ENCODE measurements at places on chromosomes 13 and 19. TPM values are rescaled to one million over a fixed set of nuclear protein-coding genes. Genes with fewer than 3 reads are reported as not detected.

The SLC7A10 gene
- total RNA-seq, result not detected

The ZSCAN22 gene
- total RNA-seq, result 5.4 TPM

The GRK1 gene
- 0.24 TPM for total RNA-seq

The CLEC11A gene
- 5.9 TPM for total RNA-seq

The ZNF724 gene
- 19.9 TPM for total RNA-seq

- peaks cover 9% of the 10 kb centered on the region for H3K27me3 ChIP-seq
- no peak for DNase-seq
- no peaks in the 10 kb centered on the region for H3K36me3 ChIP-seq
- no peaks in the 10 kb centered on the region for H3K4me1 ChIP-seq
- H3K27ac ChIP-seq, result no peak overlapping the region
- H3K4me3 ChIP-seq, result no peak overlapping the region
Observed at GRCh38 chr19:8641908-8642547, 11.6 kb downstream of the NFILZ start.

DNA sequence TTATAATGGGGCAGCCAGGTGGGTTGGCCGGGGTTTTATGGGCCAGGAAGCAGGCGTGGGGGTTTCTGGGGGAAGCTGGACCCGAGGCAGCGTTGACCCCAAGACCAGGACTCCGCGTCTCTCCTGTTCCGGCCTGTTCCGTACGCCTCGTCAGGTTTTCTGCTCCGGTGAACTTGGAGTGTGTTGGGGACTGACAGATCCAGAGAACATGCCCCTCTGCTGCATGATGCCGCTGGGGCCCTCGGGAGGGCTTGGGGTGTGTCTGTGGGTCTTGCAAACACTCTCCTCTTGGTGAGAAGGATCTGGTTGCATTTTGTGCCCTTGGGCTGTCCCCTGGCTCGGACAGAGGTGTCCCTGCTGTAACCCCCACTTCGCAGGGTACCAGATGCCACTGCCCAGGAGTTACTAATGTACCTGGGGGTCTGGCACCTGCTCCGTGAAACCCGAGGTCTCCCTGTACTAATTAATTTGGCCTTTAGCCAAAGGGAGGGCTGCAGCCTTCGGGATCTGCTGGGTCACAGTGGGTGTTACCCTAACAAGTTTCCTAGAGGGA lies 15.6 kb downstream of the KDM4B start:
- H3K4me3 ChIP-seq, result no peak overlapping the region
- no peak for DNase-seq
- H3K27me3 ChIP-seq, result no peaks in the 10 kb centered on the region
- peaks cover 36% of the 10 kb centered on the region for H3K4me1 ChIP-seq
- H3K27ac ChIP-seq, result no peak overlapping the region

DNA sequence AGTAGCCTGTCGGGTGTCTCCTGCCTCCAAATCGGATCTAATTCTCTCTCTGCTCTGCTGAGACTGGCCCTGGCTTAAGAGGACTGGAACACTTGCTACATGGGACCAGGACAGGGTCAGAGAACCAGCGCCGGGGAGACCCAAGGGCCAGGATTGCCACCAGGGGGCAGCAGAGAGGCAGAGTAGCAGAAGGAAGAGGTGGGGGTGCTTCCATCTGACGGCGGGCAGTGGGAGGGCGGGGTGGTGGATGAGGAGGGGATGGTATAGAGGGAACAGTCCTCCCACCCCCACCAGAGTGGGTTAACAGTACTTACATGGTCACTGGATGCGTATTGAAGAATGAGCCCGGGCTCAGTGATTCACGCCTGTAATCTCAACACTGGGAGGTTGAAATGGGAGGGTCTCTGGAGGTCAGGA lies 11.9 kb downstream of the SELENOW start:
- peaks cover 6% of the 10 kb centered on the region for H3K4me1 ChIP-seq
- H3K36me3 ChIP-seq, result peaks cover 4% of the 10 kb centered on the region
- DNase-seq, result peak; percentile 82
- H3K27ac ChIP-seq, result no peak overlapping the region
- H3K27me3 ChIP-seq, result no peaks in the 10 kb centered on the region

DNA sequence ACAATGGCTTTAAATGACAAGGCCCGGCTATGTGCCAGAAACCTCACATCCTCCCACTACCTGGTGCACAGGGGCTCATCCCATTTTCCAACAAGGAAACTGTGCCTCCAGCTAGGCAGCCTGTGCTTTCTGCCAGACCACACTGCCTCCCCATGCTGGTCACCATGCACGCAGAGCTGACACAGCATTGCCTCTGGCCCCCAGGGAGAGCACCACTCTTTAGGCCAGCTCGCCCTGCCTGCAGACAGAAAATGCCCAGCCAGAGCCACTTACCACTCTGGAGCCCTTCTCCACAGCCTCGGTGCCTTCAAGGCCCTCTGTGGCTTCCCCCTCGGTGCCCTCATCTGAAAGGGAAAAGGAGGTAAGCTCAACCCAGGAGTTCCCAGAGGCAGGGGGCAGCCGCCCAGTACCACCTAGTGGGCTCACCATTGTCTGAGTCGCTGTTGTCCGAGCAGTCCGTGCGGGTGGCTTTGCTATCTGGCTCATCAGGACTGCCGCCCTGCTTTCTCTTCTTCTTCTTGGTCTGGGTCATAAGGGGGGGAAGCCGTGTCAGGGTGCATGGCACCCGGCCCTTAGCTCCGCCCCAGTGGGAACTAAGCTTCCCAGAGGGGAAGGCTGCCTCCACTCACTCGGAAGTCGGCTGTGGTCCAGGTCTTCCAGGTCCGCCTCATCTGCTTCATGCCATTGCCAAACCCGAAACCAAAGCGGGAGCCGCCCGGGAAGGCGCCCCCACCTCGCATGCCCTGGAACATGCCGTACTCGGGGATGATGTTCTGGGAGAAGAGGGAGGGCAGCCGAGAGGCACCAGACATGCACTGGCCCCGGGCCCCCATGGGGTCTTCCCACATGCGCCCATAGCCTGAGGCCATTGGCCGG lies 18.0 kb downstream of the AKAP8L start:
- H3K27ac ChIP-seq, result no peak overlapping the region
- H3K27me3 ChIP-seq, result no peaks in the 10 kb centered on the region
- peaks cover 11% of the 10 kb centered on the region for H3K4me1 ChIP-seq
- DNase-seq, result no peak
- H3K36me3 ChIP-seq, result peaks cover 23% of the 10 kb centered on the region
- no peak overlapping the region for H3K4me3 ChIP-seq

DNA sequence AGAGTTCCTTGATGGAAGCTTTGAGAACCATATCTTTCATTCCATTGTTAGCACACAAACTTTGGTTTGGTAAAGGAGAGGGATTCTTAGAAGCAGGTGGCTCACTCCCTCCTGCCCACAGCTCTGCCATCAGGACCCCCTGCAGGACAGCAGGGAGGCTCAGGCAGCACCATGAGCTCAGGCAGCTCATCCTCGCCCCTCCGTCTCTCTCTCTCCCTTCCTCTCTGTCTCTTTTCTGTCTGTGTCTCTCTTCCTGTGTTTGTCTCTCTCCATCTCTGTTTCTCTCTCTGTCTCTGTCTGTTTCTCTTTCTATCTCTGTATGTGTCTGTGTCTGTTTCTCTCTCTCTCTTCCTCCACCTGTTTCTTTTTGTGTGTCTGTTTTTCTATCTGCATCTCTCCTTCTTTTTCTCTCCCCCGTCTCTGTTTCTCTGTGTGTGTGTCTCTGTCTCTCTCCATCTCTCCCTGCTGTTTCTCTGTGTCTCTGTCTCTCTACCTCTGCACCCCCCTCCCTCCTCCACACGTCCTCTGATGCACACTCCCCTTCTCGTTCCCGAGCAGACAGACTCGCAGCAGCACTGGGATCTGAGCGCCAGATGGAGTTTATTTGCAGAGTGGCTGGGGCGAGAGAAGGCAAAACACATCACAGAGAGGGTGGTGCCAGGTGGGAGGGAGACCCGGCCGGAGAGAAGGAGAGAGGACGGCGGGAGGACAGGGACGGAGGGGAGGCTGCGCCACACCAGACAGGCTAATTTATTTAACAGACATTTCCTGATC lies 8.7 kb downstream of the SBK2 start:
- H3K4me1 ChIP-seq, result no peaks in the 10 kb centered on the region
- H3K27me3 ChIP-seq, result peaks cover 8% of the 10 kb centered on the region
- H3K27ac ChIP-seq, result no peak overlapping the region
- H3K36me3 ChIP-seq, result no peaks in the 10 kb centered on the region
- DNase-seq, result no peak

DNA sequence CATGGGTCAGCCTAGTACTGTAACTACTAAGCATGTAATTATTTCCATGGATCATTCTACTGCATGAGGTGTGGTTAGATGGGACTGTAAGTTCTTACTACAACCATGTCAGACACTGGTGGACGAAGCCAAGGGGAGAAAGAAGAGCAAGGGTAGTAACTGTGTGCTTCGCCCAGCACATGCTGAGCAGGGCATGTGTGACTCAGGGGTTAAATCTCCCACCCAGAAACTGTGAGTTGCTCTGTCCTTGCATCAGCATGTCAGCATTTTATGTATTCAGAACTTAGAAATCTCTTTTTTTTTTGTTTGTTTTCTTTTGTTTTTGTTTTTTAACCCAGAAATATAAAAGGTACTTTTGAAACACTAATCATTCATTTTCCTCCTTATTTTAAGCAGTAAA lies 436.6 kb upstream of the KLF12 start:
- H3K4me3 ChIP-seq, result no peak overlapping the region
- peaks cover 11% of the 10 kb centered on the region for H3K4me1 ChIP-seq
- H3K27ac ChIP-seq, result no peak overlapping the region
- H3K27me3 ChIP-seq, result peaks cover 26% of the 10 kb centered on the region
- no peak for DNase-seq

GRCh38 chr13:52194184-52194868 lies 34.9 kb upstream of the NEK3 start:
- no peaks in the 10 kb centered on the region for H3K27me3 ChIP-seq
- peak overlapping the region; percentile 94 for H3K27ac ChIP-seq
- H3K4me3 ChIP-seq, result peak overlapping the region; percentile 99
- H3K36me3 ChIP-seq, result no peaks in the 10 kb centered on the region

DNA sequence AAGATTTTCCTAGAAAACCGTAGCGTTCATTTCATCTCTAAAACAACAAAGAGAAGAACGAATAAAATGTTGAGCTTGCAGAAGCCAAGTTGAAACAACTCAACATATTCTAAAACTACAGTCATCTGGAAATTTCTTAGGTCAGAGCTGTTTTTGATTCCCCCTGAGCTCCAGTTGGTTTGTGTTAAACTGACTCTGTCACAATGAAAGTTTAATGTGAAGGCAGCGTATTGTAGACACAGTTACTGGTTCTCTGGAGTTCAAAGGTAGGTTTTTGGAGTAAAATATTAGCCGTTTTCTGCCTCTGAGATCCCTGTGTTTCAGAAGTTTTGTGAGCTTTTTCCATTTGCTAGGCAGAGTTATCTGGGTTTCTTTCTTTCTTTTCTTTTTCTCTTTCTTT lies 2.2 kb downstream of the ARHGEF7 start:
- peaks cover 41% of the 10 kb centered on the region for H3K27me3 ChIP-seq
- peaks cover 53% of the 10 kb centered on the region for H3K4me1 ChIP-seq
- peak overlapping the region; percentile 50 for H3K27ac ChIP-seq
- H3K4me3 ChIP-seq, result peak overlapping the region; percentile 97
- no peak for DNase-seq
- peaks cover 5% of the 10 kb centered on the region for H3K36me3 ChIP-seq

DNA sequence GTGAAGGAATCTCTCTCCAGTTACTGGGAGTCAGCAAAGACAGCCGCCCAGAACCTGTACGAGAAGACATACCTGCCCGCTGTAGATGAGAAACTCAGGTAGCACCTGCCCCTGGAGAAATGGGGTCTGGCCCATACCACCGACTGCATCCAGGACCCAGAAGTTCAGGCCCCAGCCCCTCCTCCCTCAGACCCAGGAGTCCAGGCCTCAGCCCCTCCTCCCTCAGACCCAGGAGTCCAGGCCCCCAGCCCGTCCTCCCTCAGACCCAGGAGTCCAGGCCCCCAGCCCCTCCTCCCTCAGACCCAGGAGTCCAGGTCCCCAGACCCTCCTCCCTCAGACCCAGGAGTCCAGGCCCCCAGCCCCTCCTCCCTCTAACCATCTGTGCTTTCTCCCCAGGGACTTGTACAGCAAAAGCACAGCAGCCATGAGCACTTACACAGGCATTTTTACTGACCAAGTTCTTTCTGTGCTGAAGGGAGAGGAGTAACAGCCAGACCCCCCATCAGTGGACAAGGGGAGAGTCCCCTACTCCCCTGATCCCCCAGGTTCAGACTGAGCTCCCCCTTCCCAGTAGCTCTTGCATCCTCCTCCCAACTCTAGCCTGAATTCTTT lies 3.0 kb downstream of the APOC2 start:
- no peak overlapping the region for H3K4me3 ChIP-seq
- no peaks in the 10 kb centered on the region for H3K36me3 ChIP-seq
- no peaks in the 10 kb centered on the region for H3K27me3 ChIP-seq

- no peaks in the 10 kb centered on the region for H3K27me3 ChIP-seq
- no peak overlapping the region for H3K4me3 ChIP-seq
- no peak overlapping the region for H3K27ac ChIP-seq
- no peaks in the 10 kb centered on the region for H3K4me1 ChIP-seq
- H3K36me3 ChIP-seq, result peaks cover 8% of the 10 kb centered on the region
- DNase-seq, result no peak
Observed at GRCh38 chr13:44969551-44970484, 19.5 kb downstream of the NUFIP1 start.

DNA sequence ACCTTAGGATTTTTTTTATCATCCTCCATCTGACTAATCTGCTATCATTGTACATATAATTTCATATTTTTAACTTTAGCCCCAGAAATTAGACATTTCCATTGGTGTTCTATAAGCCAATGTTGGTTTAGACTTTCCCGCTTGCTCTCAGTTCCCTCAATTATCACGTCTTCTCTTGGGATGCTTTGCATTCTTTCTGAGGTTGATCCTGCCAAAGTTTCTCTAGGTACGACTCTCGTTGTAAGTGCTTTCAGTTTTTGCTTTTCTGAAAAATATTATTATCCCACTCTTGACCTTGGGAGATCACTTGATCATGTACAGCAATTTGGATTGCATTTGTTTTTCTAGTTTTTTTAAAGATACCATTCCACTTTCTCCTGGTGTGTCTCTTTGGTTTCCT lies 270.2 kb downstream of the IRS2 start:
- H3K27me3 ChIP-seq, result no peaks in the 10 kb centered on the region
- DNase-seq, result no peak
- no peaks in the 10 kb centered on the region for H3K36me3 ChIP-seq
- H3K27ac ChIP-seq, result no peak overlapping the region
- H3K4me1 ChIP-seq, result no peaks in the 10 kb centered on the region

- no peaks in the 10 kb centered on the region for H3K36me3 ChIP-seq
- H3K27ac ChIP-seq, result no peak overlapping the region
- no peaks in the 10 kb centered on the region for H3K27me3 ChIP-seq
- H3K4me1 ChIP-seq, result peaks cover 12% of the 10 kb centered on the region
Observed at GRCh38 chr13:39876258-39876657, 220.8 kb downstream of the COG6 start.

- H3K4me1 ChIP-seq, result no peaks in the 10 kb centered on the region
- no peaks in the 10 kb centered on the region for H3K36me3 ChIP-seq
- H3K4me3 ChIP-seq, result no peak overlapping the region
Observed at GRCh38 chr13:36480726-36481427, 48.6 kb downstream of the CCNA1 start.

All from type B pancreatic cell (in vitro differentiated cells).